ENCODE measurements at places on chromosomes 2 and 18. TPM values are rescaled to one million over a fixed set of nuclear protein-coding genes. Genes with fewer than 3 reads are reported as not detected.

- DNase-seq: no peak
Measured at GRCh38 chr2:101921319-101921952, 70.3 kb upstream of the IL1R2 start.

- DNase-seq: no peak
Measured at GRCh38 chr18:3645384-3646156, 195.6 kb downstream of the TGIF1 start.

GRCh38 chr2:176507786-176508185, 238.5 kb downstream of the MTX2 start:
- no peak for DNase-seq

DNA sequence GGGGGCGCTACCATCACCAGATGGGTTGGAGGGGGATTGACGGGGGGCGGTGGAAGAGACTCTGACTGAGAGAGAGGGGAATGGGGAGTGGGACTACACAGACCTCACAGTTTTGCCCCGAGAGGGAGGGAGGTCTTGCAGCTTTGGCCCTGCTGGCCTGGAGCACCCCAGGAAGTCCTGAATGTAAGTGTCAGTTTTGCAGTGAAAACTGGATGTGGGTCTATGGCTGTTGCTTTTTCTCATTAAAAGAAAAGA, 2.4 kb downstream of the TCF7L1 start:
- no peak for DNase-seq

- no peak for DNase-seq
Measured at GRCh38 chr18:79534356-79534755, 138.6 kb downstream of the NFATC1 start.

Gene NRP2
- total RNA-seq: 0.59 TPM

Gene LOXHD1
- 0.10 TPM for total RNA-seq

Gene SLC38A11
- total RNA-seq: not detected

DNA sequence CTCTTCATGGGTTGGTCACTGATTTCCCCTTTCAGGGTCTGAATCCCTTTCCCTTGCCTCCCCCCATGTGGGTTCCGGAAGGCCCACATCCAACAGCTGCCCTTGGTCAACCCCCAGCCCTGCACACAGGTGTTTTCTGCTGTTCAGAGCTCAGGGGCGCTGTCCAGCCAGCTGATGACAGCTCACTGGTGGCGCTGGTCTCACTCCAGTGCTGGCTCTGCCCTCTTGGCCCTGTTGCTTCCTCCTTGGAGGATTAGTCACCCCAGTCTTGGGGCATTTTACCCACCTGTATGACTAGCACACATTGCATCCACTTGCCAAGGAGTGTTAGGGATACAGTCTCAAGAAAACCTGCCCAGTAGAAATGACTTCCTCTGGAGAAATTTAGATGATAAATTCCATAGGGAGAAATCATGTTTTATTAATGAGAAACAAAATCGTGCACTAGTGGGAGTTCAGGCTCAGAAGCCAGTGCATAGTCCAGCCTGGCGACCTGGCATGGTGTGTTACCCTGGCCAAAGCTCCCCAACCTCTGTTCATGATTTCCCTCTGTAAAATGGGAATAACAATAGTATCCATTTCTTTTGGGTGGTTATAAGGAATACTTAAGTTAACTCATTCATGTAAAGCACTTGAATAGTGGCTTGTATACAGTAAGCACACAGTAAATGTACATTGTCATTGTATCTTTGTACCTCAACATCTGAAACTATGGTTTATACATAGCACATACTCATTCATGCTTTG, 21.6 kb downstream of the CRIM1 start:
- no peak for DNase-seq

GRCh38 chr2:241007880-241008710, 9.7 kb downstream of the SNED1 start:
- DNase-seq: peak; percentile 52

DNA sequence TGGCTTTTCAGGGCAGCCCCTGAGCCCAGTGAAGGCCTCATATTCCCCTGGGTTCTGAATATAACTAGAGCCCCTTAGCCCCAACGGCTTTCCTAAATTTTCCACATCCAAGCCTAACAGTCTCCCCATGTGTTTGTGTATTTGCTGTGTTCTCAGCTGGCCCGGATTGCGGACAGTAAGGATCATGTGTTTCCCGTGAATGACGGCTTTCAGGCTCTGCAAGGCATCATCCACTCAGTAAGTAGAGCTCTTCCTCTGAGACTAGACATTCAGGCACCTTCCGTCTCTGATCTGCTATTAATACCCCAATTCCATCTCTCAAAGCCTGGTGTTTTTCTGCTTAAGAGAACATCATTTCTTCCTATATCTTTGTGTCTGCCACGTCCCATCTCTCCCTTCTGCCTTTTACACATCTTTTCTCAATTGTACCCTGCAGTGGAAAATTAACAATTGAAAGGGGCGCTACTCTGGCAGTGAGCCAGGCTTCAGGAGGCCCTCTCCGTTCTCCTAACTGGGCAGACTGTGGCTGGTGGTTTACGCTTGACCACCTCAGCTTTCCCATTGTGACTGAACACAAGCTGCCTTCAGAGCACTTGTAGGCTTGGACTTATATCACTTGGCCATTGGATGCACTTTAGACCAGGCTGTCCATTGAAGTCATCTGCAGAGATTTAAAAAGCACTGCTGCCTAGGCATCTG, 64.4 kb downstream of the ANTXR1 start:
- DNase-seq: no peak

- DNase-seq: peak; percentile 41
Measured at GRCh38 chr2:239553376-239554000, 152.7 kb upstream of the HDAC4 start.

GRCh38 chr2:233058717-233059546, 1.2 kb upstream of the INPP5D start:
- no peak for DNase-seq

- DNase-seq: peak; percentile 91
Measured at GRCh38 chr2:85888684-85889626, at the start of gene ST3GAL5. ST3GAL5 (minus strand) TSS chr2:85888990; CDS start chr2:85888905, 85 bp downstream.

GRCh38 chr2:236959876-236960275, 125.8 kb upstream of the COPS8 start:
- no peak for DNase-seq

Gene TGFA
- total RNA-seq: 0.19 TPM

- no peak for DNase-seq
Measured at GRCh38 chr2:127656569-127657231, 10.7 kb downstream of the GPR17 start.

- DNase-seq: no peak
Measured at GRCh38 chr2:18721038-18721922, 131.9 kb upstream of the NT5C1B start.

DNA sequence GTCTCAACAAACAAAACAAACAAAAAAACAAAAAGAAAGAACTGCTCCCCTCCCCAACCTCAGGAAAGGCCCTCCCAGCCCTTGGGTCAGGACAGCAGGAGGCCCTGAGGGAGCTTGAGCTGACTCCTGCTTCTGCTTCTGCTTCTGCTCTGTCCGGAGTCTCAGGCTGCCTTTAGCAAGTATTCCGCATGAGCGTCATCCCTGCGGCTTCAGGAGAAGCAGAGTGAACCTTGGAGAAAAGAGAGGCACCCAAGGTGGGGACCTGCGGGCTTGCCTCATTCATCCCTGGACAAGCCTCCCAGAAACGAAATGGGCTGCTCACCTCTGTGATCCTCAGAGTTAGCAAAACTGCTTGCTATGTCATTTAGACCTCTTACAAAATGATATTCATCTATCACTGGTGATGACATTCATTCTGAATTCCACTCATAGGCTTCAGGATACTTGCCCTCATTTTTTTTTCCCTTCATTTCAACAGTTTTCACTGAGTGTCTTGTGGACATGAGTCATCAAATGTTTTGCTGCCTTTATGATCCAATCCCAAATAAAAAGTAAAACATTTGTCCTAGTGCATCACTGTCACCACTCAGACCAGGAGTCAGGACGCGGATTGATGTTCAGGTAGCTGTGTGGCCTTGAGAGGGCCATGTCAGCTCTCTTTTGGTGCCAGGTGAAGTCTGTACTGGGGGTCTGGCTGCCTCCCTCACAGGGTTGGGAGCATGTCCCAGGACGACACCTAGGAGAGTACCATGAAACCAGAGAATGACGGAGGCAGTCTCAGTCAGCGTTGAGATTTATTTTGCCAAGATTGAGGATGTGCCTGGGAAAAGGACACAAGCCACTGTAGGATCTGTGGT, 51.7 kb downstream of the IMPA2 start:
- DNase-seq: no peak

DNA sequence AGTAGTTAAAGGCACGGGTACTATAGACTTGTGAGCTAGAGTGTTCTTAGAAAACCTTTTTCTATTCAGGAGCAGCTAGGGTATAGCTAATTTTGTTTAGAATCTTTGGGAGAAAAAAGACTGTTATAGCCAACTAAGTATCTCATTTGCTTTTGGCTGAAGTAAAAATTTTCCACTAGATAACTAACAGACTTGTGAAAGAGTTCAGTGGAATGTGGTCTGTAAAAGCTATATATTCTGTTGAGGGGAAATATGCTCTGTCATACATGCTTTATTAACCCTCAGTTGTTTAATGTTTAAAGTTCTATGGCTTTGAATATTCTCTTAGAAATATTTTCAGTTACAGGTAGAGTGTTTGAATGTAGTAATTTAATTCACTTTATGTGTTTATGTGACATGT, 49.7 kb downstream of the RIF1 start:
- no peak for DNase-seq

- DNase-seq: no peak
Measured at GRCh38 chr18:9930299-9930884, 16.6 kb downstream of the VAPA start.

DNA sequence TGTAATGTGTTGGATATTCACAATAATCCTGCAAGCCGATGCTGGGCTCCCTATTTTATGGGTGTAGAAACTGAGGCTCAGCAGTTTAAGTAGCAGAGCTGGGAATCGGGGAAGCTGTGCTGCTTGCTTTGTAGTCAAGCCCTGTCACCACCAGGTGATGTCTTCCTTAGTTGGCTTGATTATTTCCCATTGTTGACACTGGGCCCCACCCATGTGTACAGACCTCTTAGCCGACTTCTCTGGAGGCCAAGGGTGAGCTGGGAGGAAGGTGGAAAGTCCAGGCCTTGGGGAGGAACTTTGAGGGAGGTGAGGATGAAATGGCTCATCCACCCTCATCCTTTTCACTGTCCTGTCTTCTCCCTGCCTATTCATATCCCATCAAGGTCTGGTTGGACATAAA, 60.0 kb downstream of the CAPN13 start:
- no peak for DNase-seq

Gene PDK1
- total RNA-seq: 20.2 TPM

- DNase-seq: no peak
Measured at GRCh38 chr18:32383050-32383819, 87.4 kb downstream of the GAREM1 start.

Gene C1GALT1C1L
- not detected for total RNA-seq

Gene BOLL
- total RNA-seq: not detected

DNA sequence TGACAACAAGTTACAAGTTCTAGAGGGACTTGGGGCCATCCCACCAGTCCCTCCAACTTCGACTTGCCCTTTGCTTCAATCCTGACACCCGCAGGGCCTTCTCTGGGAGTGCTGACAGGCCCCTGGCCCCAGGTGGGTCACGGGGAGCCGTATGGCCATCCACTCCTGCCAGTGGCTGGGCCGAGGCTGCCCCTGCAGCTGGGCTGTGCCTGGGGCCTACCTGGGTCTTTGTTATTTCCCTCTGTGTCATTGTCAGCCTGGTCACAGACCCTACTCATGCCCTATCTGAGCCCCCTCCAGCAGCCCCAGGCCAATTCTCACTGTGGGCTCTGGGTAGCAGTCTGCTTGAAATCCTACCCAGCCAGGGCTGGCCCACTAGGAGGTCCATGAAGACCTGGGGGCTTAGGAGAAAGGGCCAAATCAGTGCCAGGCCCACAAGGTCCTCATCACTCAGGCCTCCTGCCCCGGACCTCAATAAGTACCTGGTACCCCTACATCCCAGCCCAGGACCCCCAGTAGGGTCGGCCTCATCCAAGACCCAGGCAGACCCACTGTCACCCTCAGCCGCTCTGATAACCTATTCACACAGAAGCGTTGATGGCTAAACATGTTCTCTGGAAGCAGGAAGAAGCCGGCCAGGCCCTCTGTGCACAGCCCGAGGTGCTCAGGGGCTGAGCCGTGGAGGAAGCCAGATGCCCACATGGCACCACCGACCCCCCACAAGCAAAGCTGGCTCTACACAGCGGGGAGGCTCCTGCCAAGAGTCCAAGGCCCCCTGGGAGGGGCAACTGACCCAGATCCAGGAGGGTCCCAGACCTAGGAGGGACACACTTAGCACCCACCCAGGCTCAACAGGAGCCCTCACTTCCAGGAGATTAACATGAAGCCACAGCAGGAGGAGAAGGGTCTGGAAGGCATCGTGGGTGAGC, 57.7 kb downstream of the BIN1 start:
- DNase-seq: peak; percentile 53

Gene SP100
- 139 TPM for total RNA-seq

GRCh38 chr2:26344581-26345282, 1.2 kb upstream of the SELENOI start:
- DNase-seq: no peak

- no peak for DNase-seq
Measured at GRCh38 chr2:45973426-45973825, 322.0 kb downstream of the PRKCE start.

DNA sequence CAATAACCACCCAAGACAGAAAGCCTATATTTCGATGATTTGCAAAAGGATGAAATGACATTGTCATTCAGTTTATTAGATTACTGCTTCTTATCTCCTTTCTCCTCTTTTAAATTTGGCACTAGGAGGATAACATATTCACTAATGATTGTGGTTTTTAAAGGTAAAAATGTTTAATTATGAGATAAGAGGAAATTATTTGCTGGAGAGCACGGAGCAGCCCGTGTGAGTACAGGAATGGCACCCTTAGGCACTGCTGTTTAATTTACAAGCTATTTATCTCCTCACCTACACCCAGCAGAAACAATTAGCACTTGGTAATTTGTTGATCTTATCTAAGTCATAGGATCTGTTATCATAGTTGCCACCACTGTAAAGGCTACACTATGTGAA, 87.4 kb upstream of the SP3 start:
- no peak for DNase-seq

DNA sequence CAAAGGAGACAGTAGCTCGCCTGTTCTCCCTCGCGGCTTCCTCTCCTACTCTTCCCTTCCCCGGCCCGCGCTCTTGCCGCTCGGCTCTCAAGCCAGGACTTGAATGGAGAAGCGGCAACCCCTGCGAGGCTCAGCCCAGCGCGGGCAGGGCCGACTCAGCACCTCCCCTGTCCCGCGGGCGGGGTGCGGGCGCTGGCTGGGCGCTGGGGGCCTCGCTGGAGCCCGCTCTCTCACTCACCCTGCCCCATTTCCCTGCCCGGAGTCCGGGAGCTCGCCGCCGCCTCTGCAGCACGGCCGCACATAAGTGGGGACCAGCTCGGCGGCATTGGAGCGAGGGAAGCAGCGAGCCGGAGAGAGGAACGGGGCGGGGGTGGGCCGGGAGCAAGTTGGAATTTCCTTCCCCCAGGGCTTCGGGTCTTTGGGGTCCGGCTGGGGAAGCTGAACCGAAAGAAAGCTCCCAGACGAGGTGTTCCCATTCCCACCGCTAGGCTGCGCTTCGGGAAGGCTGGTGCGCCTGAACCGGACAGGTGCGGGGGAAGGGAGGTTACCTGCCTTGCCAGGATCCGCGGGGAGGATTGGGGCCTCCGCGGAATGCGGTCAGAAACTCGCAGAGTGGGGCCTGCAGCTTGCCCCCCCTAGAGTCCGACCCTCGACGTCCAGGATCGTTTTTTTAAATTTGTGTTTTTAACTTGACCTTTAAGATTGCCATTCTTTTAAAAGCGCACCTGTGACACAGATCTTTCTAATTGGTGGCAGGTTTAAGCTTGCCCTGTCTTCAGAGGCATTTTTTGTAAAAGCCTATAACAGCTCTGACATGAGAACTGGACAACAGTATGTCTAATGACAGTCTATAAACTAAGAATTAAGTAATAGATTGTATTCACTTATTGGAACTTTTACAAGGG, at the start of gene COBLL1:
TSS of gene COBLL1 (minus strand) at position 105 of the 905 bp plus-strand sequence. CDS start 627 bp downstream, outside the sequence.
- DNase-seq: no peak
